Stimulated activated CD4-positive, alpha-beta T cell treated with anti-CD3 and anti-CD28 coated beads, Interleukin-15, amount 100 ng/mL, for 1 hour (primary cell): ENCODE measurements at places on chromosomes 4 and X.

DNA sequence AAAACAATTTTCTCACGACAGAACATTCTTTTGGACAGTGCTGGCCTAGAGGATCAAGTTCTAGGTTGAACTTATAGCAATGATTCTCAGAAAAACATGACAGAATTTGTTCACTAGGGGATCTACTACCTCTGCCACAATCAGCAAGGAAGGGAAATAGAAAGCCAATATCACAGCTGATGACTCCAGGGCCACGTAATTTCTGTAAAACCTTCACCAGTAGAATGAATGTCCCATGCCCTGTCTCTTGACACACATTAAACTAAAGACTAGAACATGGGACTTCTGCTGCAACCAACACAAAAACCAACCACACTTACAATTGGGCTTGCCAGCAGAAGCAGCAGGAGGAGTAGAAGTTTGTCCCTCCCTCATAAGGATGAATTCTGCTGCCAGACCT, 86.0 kb upstream of the NPFFR2 start:
- no peak for DNase-seq

DNA sequence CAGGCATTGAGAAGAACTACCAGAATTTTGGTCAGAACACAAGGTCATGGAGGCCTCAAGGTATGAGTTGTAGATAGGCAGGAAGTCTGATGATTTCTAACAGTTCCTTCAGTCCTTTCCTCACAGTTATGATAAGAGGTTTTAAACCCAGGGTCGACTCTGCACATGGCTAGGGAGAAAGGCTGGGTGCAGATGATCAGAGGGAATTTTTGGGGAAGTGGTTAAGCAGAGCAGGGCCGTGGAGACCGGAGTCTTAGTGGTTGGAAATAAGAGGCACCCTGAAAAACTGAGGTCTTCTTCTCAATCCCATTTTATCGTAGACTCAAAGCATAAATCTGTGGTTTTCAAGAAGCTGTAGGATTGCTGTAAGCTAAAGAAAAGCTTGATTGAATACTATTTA, 118.5 kb upstream of the ANK2 start:
- DNase-seq: no peak

- no peak for DNase-seq
These were observed 196.6 kb upstream of the GABRA2 start for GRCh38 chr4:46586566-46586965.

DNA sequence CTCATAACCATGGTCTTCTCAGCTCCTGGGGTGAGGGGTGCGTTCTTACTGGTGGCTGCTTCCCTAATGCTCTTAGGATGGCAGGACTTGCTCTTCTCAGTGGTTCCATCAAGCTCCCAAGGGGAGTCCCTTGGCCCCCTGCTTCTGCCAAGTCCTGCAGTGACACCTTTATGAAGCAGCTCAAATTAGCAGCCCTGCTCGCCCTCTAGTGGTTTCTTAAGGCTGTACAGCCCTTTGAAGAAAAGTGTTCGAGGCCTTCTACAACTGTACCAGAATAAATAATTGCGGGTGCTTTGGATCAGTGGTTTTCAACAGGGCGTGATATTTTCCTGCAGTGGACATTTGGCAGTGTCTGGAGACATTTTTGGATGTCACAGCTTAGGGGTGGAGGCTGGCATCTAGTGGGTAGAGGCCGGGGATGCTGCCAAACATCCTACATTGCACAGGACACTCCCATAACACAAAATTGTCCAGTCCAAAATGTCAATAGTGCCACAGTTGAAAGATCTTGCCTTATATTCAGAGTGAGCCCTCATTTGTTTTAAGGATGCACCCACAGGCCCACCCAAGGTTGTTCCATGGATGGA, 204.7 kb upstream of the S100G start:
- DNase-seq: peak; percentile 5

DNA sequence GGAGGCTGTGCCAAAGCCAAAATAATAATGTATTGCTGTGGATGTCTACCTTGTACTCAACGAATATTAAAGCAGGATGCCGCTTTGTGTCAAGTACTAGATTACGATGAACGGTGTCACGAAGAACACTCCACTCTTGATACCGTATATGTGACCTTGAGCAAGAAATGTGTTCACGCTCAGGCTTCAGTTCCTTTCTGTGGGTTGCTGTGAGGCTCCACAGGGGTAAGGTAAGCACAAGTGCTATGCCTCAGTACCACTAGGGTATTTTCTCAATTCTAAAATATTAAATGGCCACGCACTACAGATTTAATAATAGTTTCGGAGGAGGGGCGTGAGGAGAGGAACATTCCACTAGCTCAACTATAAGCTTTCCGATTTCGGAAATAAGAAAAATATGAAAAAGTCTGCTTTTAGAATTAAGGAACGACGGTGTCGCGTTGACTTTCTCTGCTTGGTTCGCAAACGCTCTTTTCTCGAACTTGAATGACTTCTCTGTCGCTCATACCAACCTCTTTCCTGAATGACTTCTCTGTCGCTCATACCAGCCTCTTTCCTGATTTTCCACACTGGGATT, 607 bp upstream of the SCOC start:
- no peak for DNase-seq

- DNase-seq: no peak
These were observed 376.4 kb downstream of the KCTD8 start for GRCh38 chr4:44071959-44072955.

DNA sequence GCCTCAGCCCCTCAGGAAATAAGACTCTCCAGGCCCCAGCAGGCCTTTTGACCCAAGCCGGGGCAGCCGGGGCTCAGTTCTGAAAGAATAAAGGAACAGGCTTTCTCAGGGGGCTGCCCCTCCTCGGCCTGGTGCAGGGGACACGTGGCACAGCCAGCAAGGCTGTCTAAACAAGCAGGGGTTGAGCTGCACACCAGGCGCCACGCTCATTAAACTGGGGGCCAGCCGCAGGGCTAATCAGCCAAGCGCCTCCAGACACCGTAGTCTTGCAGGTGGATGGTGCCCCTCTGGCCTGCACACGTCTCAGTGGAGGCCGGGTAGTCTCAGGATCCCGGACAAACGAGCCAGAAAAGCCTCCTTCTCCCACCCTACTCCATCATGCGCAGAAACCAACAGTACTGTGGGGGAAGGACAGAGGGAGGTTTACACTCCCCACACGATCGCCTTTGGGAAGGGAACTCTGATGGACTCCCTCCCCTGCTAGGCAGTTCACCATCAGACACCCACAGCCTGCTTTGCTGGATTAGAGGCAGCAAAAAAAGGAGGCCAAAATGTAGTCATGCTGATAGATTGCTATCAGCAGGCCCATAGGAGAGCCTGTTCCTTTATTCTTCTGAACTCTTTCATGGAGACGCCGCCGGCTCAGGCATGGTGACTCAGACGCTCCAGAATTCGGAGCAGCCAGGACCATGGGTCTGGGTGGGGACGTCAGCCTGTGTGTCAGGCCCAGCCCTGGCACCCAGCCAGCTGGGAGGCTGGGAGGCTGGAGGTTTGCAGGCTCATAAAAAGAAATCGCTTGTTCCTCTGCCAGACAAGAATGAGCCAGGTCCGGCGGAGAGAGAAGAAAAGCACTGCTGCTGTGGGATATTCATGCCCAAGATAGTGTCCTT, 342.4 kb downstream of the BCOR start:
- DNase-seq: no peak
